AG04450 (cell line): ENCODE measurements at places on chromosomes 16 and 17.

GRCh38 chr17:944266-944826, 35.2 kb downstream of the NXN start:
- no peak for DNase-seq

DNA sequence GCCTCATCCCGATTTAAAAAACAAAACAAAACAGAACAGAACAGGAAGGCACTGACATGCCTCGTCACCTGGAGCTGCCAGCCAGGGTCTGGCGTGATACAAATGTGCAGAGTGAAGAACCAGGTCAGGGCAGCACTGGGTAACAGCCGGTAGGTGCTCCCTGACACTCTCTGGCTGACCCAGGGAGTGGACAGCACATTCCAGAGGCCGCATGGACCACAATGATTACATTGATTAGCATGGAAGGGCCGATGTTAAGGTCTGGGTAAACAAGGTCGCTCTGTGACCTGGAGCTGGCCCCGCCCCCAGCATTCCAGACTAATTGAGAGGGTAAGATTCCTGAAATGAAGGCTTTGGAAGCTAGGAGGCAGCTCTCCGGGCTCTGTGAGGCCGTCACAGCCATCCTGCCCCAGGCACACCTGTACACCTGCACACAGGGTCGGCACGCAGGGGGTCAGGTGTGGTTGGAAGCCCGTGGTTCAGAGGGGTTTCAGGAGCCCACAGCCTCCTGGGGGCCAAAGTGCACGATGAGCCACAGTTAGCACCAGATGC, 21.4 kb downstream of the PIEZO1 start:
- no peak for DNase-seq

DNA sequence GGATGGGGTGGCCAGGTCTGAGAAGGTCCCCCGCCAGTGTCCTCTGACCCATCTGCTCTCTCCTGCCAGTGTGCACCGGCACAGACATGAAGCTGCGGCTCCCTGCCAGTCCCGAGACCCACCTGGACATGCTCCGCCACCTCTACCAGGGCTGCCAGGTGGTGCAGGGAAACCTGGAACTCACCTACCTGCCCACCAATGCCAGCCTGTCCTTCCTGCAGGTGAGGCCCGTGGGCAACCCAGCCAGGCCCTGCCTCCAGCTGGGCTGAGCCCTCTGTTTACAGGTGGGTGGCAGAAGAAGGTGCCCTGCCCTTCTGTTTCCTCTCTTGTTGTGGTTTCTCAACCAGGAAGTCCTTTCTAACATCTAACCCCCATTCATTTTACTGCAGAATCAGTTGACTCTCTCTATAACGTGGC, 7.1 kb downstream of the ERBB2 start:
- DNase-seq: no peak

GRCh38 chr17:41639492-41640473, 15.4 kb upstream of the KRT17 start:
- no peak for DNase-seq

DNA sequence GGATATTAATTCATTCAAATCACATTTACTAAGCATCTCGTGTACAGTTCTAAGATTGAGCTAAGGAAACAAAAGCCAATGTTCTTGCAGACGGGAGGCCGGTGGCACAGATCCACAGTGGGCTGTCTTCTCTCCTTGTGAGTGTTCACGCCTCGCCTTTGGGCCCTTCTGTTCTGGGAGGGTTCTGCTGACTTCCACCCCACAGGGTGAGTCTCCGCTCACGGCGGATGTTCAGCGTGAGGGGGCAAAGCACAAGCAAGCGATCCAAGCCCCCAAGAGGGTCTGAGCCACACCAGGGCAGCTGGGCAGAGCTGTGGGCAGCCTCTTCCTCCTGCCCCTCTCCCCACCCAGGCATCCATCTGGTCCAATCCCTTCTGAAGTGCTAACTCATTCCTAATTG, 84.3 kb upstream of the DOC2B start:
- no peak for DNase-seq

DNA sequence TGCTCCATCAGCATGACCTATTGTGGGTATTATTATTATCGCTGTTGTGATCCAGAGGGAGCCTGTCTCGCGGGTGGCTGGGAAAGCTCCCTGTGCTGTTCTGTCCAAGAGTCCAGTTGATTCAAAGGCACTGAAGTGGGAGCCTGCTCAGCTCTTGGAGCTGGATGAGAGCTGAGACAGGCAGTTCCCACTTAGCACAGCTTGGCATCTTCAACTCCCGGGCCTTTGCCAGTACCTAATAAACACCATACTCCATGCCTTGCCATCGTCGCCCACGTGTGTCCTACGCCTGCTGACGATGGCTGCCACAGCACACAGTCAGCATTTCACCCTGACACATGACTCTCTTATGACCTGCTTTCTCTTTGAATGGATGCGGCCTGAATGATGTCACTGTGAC, 32.6 kb downstream of the RTN4RL1 start:
- no peak for DNase-seq

DNA sequence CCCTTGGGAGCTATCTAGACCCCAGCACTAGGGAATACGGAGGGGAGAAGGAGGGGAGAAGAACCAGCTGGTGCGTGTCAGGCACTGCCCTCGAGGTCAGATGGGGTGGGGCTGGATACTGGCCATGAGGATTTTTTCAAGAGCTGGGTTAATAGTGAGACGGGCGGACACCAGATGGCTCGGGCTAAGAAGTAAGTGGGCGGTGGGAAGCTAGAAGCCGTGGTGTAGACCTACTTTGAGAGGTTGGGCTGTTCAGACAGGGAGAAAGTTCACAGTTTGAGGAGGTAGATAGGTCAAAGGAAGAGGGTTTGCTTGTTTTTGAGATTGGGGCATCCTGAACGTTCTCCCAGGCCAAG, 303.8 kb downstream of the SEC14L1 start:
- DNase-seq: no peak

DNA sequence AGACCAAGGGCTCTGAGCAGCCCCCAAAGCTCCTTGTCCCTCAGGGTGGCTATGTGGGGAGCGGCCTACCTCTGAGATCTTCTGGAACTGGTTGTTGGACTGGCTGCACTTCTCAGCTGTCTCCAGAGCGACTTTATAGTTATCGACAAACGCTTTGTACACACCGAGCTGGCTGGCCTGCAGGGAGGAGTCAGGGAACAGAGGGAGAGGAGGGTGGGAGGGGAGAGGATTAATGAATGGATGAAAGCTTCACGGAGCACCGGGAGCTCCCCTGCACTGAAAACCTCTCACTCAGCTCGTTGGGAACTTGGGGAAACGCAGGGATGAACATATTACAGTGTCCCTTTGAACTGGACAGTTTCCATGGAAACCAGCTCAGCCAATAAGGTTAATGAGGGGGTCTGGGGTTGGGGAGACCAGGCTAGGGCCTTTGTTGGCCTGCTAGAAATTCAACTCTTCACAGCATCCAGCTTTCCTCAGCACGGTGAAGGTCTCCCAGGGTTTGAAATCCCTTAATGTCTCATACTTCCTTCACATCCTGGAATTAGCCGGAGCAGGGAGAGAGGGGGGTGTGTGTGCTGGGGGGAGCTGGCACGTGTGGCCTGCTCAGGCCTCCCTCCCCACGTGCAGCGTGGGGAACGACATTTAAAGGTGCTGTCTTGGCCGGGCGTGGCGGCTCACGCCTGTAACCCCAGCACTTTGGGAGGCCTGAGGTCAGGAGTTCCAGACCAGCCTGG, 86.7 kb downstream of the TIMM22 start:
- DNase-seq: no peak

DNA sequence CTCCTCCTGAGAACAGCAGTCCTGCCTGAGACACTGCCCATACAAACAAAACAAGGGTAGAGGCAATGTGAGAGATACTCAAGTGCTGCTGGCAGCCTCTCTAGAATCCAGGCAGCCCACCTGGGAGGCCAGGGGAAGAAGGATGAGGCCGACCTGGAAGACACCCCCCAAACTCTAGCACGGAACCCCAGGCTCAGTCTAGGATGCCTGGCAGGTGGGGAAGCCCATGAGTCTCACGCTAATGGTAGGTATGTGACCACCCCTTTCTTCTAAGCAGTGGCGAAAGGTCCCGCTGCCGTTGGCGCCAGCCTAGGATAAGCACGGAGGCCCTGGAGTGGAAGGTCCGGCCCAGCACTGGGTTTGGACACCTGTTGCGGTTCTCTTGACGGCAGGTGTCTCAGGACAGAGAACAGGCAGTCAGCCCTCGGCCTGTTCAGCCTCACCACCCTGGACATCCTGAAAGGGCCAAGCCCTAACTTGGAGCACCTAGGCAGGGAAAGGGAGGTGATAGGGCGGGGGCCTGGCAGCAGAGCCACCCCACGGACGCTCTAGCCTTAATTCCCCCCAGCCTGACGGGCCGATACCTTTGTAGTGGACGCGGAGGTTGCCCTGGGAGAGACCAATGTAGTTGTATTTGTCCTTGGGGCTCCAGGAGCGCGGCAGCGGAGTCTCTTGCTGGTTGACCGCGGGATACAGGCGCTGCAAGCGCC, 487 bp downstream of the RANBP10 start:
- no peak for DNase-seq
